Activated T-cell treated with anti-CD3 and anti-CD28 coated beads, Interleukin-2, amount 50 U/mL, for 1 hour (primary cell): ENCODE measurements at places on chromosomes 13 and 19.

DNA sequence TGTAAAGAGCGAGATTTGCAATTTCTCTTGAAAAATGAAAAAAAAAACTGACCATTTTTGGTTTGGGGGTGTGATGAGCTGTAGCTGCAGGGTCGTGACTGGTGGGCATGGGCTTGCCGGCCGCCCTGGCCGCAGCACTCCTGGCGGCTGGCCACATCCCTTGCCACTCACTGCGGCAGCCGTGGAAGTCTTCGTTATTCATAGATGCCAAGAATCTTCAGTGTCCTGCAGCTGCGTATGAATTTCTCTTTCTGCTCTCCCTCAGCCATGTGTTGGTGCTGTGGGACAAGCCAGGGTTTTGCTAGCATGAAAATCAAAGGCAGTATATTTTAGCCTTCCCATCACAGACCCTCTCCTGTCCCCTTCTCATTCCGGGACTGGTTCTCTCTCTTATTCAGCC, 151.7 kb upstream of the TSHZ3 start:
- DNase-seq: no peak

DNA sequence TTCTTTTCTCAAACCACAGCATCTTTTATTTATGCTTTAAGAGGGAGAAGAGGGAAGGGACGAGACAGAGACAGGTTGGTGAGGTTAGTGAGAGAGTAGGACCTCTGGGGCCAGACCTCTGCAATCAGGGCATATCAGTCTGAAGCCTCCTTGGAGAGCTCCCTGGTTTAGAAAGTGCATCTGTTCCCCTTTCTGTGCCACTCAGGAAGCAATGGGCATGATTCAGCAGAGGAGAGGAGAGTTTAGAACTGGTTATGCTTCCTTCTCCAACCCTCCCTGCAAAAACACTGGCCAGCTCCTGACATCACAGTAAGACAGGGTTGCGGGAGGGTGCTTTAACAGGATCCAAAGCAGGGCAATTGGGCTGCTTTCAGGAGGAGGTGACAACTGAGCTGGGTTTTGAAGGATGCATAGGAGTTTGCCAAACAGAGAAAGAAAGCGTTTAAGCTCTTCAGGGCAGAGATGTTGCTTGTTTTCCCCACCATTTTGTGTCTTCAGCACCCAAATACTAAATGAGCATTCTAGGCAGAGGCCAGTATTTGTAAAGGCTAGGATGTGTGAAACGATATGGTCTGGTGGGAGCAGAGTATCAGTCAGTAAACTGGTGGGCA, 33.1 kb downstream of the CERS4 start:
- no peak for DNase-seq

GRCh38 chr19:11736696-11737095, 2.0 kb downstream of the ZNF823 start:
- DNase-seq: no peak

GRCh38 chr13:31234729-31235128, 35.0 kb downstream of the B3GLCT start:
- DNase-seq: no peak

DNA sequence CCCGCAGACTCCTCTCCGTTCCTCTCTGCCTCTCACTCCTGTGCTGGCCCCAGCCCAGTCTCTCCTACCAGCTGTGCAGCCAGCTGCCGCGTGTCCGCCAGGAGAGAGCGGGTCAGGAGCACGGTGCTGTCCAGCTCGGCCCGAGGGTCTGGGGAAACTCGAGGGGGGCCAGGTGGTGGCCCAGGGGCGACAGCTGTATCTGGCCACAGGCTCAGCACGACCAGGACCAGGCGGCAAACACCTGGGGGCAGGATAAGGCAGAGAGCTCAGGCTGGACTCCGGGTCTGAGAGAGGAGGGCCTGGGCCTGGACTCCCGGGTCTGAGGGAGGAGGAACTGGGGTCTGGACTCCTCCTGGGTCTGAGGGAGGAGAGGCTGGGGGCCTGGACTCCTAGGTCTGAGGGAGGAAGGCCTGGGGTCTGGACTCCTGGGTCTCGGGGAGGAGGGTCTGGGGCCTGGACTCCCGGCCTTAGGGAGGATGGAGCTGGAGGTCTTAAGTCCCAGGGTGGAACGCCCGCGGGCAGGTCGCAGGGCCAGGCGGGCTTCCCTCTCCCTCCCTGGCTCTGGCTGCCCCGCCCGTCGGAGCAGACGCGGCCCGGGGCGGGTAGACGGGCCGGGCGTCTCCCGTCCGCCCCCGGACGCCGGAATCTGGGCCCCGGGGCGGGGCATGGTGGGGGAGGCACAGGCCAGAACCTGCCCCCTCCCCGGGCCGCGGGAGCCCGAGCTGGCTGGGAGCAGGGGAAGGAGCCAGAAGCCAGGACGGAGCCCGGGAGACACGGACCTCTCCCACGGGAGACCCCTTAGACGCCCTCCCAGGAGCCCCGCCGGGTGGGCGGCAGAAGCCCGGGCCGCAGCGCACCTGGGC, 1.3 kb downstream of the IL11 start:
- no peak for DNase-seq

DNA sequence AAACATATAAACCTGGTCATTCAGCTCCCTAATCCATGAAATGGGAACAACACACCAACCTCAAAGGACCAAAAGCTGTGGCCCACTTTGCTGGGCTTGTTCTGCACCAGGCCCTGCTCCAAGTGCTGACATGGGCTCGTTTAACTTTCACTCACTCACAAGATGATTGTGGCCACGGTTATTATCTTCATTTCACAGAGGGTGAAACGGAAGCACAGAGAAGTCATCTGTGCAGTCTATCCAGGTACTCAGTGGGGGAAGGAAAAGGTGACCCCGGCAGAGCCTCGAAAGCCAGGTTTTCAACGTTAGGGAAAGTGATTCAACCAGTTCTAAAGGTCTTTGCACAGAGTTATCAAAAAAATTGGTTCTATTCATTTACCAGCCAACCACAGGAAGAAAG, 68.0 kb downstream of the CRYL1 start:
- no peak for DNase-seq

GRCh38 chr13:90766386-90766902, 581.0 kb upstream of the MIR17HG start:
- no peak for DNase-seq

DNA sequence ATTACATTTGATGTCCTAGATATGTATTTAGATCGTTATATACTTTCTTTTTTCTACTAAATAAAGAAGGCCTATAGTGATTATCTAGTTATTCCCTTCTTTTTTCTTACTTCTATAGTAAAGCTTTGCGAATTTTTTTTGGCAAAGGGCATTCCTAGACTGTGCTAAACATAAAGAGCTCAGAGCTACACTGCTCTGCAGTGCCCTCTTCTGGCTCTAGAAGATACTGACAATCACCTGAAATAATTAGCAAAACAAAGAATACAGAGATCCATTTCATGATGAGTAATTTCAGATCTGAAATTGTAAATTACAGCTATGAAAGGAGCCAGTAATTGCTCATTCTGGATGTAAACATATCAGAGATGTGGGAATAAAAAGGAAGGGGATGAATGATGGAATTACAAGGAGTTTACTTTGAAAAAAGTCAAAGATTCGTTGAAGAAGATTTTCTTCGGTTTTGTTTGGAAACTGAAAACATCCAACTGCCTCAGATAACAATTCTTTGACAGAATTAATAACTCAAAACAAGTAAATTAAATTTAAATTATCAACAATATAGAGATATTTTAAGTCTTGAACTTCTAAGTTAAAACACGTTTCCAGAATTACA, 288.5 kb downstream of the NALCN start:
- no peak for DNase-seq

GRCh38 chr19:23203841-23204344, 46.3 kb downstream of the ZNF724 start:
- DNase-seq: no peak

DNA sequence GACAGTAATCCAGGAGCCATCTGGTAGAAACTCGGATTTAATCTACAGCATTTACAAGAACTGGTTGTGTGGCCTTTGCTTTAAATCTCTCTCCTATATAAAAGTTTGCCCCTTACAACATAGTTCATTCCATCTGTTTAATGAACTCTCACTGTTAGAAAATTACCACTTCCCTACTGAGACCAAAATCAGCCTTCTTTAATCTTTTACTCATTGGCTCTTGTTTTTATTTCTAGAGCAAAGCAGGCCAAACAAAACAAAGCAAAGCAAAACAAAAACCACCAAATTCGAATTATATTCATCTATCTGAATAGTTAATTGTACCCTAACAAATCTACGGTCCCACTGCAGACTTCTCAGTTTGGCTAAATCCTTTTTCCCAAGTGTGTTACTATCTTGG, 127.0 kb downstream of the UGGT2 start:
- no peak for DNase-seq

DNA sequence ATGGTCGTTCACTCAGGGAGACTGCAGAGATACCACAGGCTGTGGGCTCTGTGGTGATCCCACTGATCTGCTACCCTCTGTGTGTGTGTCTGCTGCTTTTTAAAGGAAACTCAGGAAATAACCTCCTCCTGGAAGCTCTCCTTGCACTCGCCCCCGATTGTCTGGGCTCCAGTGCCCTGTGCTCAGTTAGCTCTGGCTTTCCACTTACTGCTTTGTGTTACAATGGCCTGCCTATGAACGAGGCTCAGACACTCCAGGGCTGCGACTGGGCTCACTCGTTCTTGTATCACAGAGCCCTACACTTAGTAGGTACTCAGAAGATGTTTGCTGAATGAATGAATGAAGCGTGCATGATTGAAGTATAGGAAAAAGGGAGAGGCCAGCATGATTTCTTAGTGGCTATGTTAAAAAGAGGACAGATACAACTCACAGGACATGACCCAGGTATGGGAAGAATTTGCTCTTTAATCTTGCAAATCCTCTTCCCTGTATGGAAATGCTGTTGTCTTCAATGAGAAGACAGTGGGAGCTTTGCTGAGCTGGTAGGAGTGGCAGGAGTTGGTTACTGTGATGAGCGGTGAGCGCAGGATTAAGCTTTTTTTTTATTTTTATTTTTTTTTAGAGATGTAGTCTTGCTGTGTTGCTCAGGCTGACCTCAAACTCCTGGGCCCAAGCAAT, 26.4 kb downstream of the B3GLCT start:
- DNase-seq: no peak

- DNase-seq: no peak
Measured at GRCh38 chr19:1265615-1266128, 3.5 kb upstream of the CIRBP start.

DNA sequence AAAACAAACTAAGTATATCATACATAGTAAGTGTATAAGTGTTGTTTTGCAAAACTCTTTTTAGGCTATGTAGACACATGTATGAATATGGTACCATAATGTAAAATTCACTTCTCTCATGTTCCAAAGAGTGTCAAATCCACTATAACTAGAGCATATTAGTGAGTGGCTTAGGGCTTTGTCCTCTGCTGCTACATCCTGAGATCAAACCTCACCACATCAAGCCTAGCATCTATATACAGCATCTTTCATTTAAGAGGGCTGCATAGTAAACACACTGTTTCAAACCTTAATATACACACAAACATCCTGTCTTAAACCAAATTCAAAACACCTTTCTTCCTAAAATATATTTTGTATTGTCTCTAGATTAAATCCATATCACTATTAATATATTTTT, 38.7 kb downstream of the ELF1 start:
- no peak for DNase-seq

DNA sequence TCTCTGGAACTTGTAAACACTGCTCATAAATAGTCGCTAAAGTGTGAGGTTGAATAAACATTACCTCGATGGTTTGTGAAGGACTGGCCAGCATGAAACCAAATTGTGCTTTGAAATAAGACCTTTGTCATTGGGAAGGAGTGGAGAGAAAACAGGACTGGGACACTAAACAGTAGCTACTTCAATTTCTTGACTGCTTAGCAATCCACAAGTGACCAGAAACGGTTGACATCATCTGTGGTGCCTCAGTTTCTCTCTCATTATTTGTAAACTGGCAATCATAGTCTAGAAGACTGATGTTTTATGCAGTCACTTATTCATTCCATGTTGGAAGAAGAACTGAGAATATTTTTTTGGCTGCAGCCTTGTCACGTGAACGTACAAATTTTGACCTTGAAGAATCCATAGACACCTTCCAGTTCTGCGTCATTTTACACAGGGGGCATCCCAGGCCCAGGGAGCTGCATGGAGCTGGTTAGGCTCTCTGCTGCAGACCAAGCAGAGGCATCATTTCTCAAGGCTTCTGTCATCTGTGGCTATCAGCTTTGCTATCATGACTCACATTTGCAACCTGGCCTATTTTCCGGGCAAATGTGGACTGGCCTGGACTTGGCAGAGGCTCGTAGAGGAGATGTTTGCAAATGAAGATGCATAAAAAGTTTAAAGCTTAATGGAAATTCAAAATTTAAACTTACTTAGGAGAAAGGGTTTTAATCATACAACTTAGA, 391.8 kb downstream of the FGF9 start:
- no peak for DNase-seq
